ENCODE measurements at places on chromosomes 12 and 14.

DNA sequence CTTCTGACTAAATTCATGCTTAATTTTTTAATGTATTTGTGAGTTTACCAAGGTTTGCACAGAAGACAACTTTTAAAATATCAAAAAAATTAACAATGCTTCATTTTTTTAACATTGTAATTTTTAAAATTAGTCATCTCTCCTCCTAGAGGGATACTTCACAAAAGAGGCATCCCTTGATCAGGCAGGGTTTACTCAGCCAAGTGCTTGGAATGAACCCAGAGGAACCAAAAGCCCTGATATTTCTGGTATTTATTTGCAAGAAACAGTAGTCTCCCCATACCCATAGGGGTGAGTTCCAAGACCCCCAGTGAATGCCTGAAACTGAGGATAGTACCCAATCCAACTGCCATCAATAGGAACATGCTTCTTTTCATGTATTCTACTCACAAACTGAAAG lies 52.5 kb downstream of the GARIN6 start:
- H3K27ac ChIP-seq = no peak overlapping the region
- no peaks in the 10 kb centered on the region for H3K36me3 ChIP-seq
- no peaks in the 10 kb centered on the region for H3K27me3 ChIP-seq
- DNase-seq = no peak
- no peaks in the 10 kb centered on the region for H3K4me1 ChIP-seq

- H3K4me3 ChIP-seq = no peak overlapping the region
- DNase-seq = no peak
- no peaks in the 10 kb centered on the region for H3K36me3 ChIP-seq
- no peaks in the 10 kb centered on the region for H3K27me3 ChIP-seq
- H3K27ac ChIP-seq = no peak overlapping the region
- H3K4me1 ChIP-seq = peaks cover 20% of the 10 kb centered on the region
These were observed 2.4 kb downstream of the TIGAR start for GRCh38 chr12:4323396-4323795.

GRCh38 chr12:91098941-91099340 lies 12.4 kb downstream of the LUM start:
- H3K36me3 ChIP-seq = no peaks in the 10 kb centered on the region
- no peak overlapping the region for H3K27ac ChIP-seq
- H3K4me1 ChIP-seq = no peaks in the 10 kb centered on the region
- no peaks in the 10 kb centered on the region for H3K27me3 ChIP-seq

- no peak for DNase-seq
- H3K4me3 ChIP-seq = no peak overlapping the region
- H3K36me3 ChIP-seq = no peaks in the 10 kb centered on the region
- no peak overlapping the region for H3K27ac ChIP-seq
- no peaks in the 10 kb centered on the region for H3K27me3 ChIP-seq
These were observed 89.8 kb downstream of the DICER1 start for GRCh38 chr14:95067526-95067925.

- H3K4me1 ChIP-seq = peaks cover 89% of the 10 kb centered on the region
- no peaks in the 10 kb centered on the region for H3K27me3 ChIP-seq
- H3K27ac ChIP-seq = peak overlapping the region; percentile 64
- peak overlapping the region; percentile 70 for H3K4me3 ChIP-seq
These were observed 28.9 kb downstream of the BCL11B start for GRCh38 chr14:99242816-99243721.

DNA sequence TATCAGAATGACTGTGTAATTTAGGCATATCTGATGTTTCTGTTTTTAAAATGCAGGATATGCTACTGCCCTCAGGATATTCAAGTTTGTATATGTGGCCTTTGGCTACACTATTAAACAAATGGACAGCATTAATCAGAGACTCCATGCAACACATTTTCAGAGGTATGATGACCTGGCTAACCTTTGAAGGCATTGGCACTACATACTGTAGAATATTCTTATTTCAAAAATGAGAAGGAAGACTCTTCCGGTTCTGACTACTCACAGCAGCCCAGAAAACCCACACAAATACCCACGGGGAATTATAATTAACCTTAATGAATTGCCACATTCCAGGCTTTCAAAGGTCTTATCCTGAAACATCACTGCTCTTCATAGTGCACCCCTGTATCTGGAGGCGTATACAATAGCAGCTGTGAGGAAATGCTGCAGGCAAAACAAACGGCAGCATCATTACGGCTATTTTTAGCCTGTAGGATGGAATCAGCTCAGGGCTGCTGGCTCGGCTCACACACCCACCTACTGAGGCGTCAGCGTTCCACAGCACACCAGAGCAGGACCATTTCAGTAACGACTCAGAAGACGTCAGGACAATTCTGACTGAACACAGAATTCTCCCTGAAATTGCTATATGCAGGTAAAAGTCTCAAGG lies 648.5 kb downstream of the RPS29 start:
- H3K4me1 ChIP-seq = no peaks in the 10 kb centered on the region
- H3K27ac ChIP-seq = no peak overlapping the region
- DNase-seq = no peak
- no peaks in the 10 kb centered on the region for H3K36me3 ChIP-seq
- no peaks in the 10 kb centered on the region for H3K27me3 ChIP-seq
- no peak overlapping the region for H3K4me3 ChIP-seq

- no peaks in the 10 kb centered on the region for H3K27me3 ChIP-seq
- H3K4me1 ChIP-seq = no peaks in the 10 kb centered on the region
- no peak overlapping the region for H3K4me3 ChIP-seq
- H3K27ac ChIP-seq = no peak overlapping the region
- no peaks in the 10 kb centered on the region for H3K36me3 ChIP-seq
These were observed 158.0 kb upstream of the CAND1 start for GRCh38 chr12:67111182-67111581.

DNA sequence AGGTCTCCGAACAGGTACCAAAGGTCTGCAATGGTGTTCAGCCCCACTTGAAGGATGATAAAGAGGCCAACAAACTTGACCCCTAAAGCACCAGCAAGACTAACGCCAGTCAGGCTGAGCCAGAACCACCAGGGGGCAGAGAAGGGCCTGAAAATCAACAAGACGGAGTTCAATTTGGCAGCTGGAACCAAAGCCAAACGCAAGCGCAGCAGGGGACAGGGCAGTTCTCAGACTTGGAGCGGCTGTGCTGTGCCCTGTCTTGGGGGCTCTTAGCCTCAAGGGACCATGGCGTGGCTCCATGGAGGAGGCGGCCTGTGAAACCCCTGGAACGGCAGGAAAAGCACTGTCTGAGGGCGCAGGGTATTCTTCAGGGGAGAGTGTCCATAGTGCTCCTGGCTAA lies 19.6 kb downstream of the POMT2 start:
- no peak overlapping the region for H3K4me3 ChIP-seq
- no peaks in the 10 kb centered on the region for H3K36me3 ChIP-seq
- peak; percentile 20 for DNase-seq
- no peaks in the 10 kb centered on the region for H3K27me3 ChIP-seq

DNA sequence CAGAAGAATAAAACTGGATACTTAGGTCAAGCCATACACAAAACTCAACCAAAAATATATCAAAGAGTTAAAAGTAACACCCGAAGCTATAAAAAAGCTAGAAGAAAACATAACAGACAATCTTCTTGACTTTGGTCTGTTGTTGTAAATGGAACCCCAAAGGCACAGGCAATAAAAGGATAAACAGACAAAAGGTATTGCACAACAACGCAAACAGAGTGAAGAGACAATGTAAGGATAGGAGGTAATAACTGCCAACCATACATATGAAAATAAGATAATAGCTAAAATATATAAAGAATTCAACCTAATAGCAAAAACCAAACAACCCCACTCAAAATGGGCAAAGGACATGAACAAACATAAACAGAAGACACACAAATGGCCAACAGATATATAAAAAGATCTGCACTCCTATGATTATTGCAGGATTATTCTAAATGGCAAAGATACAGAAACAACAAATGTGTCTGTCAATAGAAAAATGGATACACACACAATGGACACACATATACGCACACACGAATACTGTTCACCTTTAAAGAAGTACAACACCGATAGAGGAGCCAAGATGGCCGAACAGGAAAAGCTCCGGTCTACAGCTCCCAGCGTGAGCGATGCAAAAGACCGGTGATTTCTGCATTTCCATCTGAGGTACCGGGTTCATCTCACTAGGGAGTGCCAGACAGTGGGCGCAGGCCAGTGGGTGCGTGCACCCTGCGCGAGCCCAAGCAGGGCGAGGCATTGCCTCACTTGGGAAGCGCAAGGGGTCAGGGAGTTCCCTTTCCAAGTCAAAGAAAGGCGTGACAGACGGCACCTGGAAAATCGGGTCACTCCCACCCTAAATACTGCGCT lies 1137.1 kb downstream of the FSCB start:
- DNase-seq = no peak
- no peaks in the 10 kb centered on the region for H3K36me3 ChIP-seq
- no peaks in the 10 kb centered on the region for H3K27me3 ChIP-seq
- no peak overlapping the region for H3K27ac ChIP-seq
- H3K4me1 ChIP-seq = no peaks in the 10 kb centered on the region

GRCh38 chr12:51342416-51342815 lies 4.1 kb downstream of the CELA1 start:
- peaks cover 9% of the 10 kb centered on the region for H3K4me1 ChIP-seq
- no peak overlapping the region for H3K4me3 ChIP-seq
- no peaks in the 10 kb centered on the region for H3K36me3 ChIP-seq
- DNase-seq = no peak
- H3K27me3 ChIP-seq = no peaks in the 10 kb centered on the region

GRCh38 chr14:98612434-98613200 lies 659.4 kb downstream of the BCL11B start:
- H3K4me1 ChIP-seq = no peaks in the 10 kb centered on the region
- no peak for DNase-seq
- no peaks in the 10 kb centered on the region for H3K36me3 ChIP-seq
- no peak overlapping the region for H3K27ac ChIP-seq
- no peak overlapping the region for H3K4me3 ChIP-seq
- H3K27me3 ChIP-seq = no peaks in the 10 kb centered on the region

DNA sequence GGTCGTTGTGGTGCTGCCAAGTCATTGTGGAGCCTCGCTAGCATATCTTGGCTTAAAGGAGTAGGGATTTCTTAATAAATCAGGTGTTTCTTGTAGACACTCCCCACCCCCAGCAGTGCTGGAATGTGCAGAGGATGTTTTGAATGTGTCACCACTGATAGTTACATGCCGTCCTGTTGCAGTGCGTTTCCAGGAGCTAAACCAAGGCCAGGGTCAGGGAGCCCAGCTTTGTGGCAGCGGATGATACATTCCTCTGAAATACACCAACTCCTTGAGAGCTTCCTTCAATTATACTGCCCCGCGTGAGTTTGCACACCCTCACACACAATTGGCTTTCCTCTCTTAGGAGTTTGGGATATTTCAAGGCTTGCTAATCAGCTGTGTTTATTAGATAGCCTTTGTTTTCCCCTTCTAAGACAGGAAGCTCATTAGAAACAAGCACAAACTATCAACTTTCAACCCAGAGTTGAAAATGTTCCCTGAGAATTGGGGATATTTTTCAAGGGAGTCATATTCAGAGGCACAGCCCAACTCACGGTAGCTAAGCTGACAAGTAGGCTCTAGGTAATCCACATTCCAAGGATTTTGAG lies 154.9 kb downstream of the C12orf75 start:
- no peak overlapping the region for H3K4me3 ChIP-seq
- no peak overlapping the region for H3K27ac ChIP-seq
- H3K36me3 ChIP-seq = no peaks in the 10 kb centered on the region
- no peaks in the 10 kb centered on the region for H3K4me1 ChIP-seq
- H3K27me3 ChIP-seq = no peaks in the 10 kb centered on the region
- no peak for DNase-seq

DNA sequence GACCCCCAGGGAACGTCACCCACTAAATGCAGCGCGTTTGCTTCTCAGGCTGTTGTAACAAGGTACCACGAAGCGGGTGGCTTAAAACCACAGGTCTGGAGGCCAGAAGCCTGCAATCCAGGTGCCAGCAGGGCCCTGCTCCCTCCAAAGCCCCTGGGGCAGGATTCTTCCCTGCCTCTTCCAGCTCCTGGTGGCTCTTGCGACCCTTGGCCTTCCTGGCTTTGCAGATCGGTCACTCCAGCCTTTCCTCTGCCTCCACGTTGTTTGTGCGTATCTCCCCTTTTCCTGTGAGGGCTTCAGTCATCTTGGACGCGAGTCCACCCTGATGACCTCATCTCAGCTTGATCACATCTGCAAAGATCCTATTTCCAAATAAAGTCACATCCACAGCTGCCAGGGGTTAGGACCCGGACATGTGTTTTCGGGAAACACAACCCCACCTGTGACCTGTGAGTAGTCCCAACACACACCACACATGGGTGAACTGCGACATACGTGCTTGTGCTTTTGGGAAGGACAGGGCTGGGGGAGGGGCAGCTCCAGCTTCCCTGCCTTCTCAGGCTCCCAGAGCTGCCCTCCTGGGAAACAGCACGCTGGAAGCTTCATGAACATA lies 114.5 kb upstream of the NCOR2 start:
- DNase-seq = no peak
- peaks cover 3% of the 10 kb centered on the region for H3K4me1 ChIP-seq
- H3K27me3 ChIP-seq = no peaks in the 10 kb centered on the region
- no peak overlapping the region for H3K27ac ChIP-seq
- H3K36me3 ChIP-seq = no peaks in the 10 kb centered on the region

DNA sequence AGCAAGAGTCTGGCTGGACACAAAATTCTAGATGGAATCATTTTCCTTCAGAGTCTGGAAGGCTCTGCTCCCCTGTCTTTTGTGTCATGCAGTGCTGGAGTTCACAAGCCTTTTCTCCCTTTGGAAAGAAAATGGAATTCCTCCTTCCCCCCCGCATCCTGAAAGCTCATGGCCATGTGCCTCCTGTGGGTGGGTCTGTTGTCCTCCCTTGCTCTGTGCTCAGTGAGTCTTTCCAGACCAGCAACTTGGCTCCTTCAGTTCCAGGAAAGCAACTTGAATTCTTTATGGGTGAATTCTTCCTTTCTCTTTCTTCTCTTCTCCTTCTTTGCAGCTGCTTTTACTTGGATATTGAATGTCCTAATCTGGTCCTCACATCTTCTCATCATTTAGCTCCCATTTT lies 70.2 kb downstream of the TUNAR start:
- H3K27ac ChIP-seq = no peak overlapping the region
- no peaks in the 10 kb centered on the region for H3K4me1 ChIP-seq
- no peaks in the 10 kb centered on the region for H3K36me3 ChIP-seq
- DNase-seq = no peak

Measured in CD8-positive, alpha-beta memory T cell (primary cell).